ENCODE measurements at places on chromosomes 1 and 21.

DNA sequence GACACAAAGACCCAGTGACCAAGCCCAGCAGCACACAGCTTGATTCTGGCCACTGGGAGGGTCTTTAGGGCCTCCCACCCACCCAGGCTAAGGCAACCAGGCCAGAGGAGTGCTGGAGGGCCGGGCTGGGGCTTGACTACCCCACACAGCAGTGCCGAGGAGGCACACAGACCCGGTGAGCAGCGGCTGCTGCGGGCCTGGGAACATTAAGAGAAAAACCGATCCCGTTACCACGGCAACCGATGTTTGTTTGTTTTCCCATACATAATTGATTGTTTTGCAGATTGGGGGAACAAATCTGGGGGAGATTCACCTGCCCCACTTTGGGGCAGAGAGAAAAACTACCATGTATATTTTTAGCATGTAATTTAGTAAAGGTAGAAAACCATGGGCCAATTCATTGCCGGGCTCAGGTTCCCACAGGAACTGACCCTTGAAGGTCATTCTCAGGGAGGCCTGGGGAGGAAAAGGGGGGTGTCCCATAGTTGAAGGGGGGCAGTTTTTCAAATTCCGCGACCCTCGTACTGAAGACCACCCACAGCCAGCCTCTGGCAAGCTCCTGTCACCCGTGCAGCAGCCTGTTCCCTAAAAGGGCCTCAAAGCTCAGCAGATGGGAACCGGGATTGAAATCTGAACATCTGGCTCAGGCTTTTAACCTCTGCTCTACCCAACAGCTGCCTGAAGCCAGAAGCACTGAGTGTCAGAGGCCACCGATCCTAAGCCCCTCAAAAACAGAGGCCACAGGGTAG lies 35.3 kb downstream of the CHD5 start:
- DNase-seq = no peak

DNA sequence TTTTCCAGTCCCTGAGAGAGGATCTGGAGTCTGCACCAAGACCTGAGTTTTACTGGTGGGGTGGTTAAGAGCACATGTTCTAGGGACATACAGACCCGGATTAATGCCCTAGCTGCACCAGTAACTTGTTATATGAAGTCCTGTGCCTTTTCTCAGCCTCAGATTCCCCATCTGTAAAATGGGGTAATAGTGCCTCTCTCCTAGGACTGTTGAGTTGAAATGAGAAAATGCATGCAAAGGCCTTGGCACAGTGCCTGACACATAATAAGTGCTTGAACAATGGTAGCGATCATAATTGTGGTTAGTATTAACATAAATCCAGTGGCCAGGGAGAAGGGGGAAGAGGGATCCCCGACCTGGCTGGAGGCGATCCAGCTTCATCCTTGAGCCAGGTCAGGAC lies 12.3 kb downstream of the AHDC1 start:
- no peak for DNase-seq

DNA sequence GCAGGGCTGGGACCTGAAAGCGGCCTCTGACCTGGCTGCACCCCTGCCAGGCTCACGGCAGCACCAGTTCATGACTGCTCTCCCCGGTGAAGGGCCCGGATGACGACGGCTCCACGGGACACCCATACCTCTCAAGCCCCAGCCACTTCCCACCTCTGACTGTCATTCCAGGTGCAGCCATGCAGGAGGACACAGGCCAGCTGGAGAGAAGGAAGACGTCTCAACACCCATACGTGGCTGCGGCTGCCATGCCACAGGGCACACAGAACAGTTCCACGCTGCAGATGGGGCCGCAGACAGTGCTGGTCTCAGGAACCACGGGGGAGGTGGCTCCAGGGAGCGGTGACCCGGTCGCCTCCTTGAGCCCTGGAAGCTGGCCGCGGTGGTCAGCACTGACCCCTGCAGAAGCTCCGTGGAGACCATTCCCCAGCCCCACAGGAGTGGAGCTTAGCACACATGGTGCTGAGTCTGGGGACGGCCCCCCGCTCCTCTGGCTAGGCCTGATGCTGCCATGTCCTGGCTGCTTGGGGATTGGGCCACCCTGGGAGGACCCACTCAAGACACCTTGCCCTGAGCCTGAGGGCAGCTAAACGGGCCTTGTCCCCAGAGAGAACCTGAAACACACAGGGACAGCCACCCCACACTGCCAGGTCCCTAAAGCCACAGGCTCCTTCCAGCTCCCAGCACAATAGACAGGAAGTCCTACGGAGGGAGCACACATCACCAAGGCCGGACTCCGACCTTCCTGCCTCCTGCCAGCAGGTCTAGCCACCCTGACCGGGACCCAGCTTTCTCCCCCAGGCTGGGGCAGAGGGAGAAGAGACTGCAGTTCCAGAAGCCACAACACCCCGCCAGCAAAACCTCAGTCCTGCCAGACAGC lies 8.6 kb downstream of the WNT9A start:
- DNase-seq = no peak

- no peak for DNase-seq
Observed at GRCh38 chr21:36813052-36813451, 114.1 kb downstream of the SIM2 start.

DNA sequence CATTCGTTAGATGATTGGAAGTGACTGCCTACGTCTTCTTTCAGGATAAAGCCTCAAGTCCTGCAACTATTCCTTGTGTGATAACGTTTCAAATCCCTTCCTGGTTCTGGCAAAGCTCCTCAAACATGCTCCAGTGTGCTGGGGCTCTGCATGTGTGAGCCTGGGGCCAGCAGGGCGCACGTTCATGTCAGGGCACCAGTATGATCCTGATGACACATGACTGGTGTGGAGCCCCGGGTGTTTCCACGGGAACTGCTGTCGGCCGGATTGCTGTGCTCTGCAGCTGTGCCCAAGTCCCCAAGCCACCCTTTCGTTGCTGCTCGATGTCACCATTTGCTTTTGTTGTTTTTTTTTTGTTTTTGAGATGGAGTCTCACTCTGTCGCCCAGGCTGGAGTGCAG lies 21.3 kb downstream of the KRTAP10-1 start:
- no peak for DNase-seq

DNA sequence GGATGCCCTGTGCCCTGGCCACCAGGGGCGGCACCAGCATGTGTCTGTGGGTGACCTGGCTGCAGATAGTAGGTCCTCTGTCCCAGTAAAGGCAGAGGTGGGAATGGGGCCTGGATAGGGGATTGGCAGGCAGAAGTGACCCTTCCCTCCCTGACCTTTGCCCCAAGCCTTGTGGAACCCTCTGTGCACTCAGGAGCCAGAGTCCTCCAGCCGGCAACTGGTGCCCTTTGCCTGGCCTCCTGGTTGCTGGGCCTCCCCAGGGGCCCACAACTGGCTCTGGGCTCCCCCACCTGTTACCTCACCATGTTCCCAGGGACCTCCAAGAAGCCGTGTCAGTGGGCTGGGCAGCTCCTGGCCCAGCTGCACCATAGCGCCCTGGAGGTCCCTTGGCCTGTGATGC lies 10.0 kb downstream of the PLCH2 start:
- DNase-seq = no peak

GRCh38 chr1:109167001-109167506 lies 46.7 kb upstream of the SARS1 start:
- no peak for DNase-seq

- no peak for DNase-seq
Observed at GRCh38 chr1:229364207-229365065, 21.6 kb upstream of the CCSAP start.

- no peak for DNase-seq
Observed at GRCh38 chr1:156281281-156281680, 1.3 kb downstream of the SMG5 start.

DNA sequence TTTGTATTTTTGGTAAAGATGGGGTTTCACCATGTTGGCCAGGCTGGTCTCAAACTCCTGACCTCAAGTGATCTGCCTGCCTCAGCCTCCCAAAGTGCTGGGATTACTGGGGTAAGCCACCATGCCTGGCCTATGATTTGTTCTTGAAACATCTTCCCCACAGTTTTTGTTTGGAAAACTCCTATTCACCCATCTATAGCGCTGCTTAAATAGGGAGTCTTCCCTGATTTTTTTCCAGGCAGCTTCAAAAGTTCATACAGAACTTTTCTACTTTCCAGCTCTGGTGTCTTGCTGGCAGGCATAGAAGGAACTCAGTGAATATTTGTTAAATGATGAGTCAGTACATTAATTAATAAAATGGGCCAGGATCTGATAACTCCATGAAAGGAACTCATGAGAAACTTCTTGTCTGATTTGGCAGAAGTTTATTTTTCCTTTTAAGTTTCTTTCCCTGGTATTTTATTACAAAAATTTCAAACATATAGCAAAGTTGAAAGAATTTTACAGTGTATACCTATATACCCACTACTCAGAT lies 33.0 kb upstream of the TTC22 start:
- no peak for DNase-seq

GRCh38 chr1:11335417-11336056 lies 62.5 kb downstream of the UBIAD1 start:
- DNase-seq = no peak

DNA sequence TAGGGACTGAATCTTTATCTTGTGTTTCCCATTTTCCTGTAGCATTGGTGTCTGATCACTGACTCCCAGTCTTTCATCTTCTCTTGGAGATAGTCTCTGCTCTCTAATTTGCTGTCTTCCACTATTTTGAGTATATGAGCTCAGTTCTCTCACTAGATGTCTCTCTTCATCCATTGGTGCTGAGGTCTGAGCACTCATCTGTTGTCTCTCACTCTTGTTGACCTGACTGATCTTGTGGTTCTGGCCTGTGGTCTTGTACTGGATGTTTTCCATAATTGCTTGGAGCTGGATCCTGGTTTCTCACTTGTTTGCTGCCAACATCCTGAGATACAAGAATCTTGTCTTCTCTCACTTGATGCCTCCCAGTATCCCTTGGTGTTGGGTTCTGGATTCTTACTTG lies 25.1 kb upstream of the S100A11 start:
- DNase-seq = no peak

DNA sequence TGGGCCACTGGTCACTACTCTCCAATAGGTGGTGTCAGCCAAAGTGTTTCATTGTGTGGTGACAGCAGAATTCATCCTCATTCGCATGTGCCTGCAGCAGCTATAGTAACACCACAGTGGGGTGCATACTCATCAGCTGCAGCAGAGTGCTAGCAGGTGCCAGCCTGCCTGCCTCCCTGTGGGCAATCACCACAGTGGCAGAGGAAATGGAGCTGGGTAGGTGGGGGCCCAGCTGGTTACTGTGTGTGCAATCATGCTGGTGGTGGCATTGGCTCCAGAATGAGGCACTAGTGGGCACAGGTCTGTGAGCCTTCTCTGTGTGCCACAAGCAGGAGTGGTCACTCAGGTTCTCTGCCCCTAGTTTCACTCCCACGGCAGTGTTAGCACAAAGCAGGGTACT lies 579.2 kb downstream of the PTPRC start:
- no peak for DNase-seq

GRCh38 chr1:237482777-237483176 lies 407.9 kb downstream of the ZP4 start:
- DNase-seq = no peak

DNA sequence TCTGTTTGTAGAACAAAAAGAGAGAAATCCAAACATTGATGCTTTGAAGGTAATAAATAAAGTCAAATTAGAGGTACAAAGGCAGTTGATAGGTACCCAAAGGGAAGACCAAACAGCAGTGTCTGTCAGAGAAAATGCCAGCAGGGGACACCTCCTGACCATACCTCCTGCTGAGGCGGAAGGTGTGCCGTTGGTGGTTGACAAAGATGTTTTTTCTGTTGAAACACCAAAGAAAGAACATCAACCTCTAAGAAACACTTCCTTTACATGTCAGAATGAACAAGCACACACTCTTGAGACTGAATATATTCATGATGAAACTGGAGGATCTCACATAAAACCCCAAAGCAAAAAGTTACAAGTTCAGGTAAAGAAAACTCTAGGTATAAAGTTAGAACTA lies 128.3 kb downstream of the MACF1 start:
- DNase-seq = no peak

GRCh38 chr1:204878621-204879234 lies 8.1 kb downstream of the NFASC start:
- no peak for DNase-seq

DNA sequence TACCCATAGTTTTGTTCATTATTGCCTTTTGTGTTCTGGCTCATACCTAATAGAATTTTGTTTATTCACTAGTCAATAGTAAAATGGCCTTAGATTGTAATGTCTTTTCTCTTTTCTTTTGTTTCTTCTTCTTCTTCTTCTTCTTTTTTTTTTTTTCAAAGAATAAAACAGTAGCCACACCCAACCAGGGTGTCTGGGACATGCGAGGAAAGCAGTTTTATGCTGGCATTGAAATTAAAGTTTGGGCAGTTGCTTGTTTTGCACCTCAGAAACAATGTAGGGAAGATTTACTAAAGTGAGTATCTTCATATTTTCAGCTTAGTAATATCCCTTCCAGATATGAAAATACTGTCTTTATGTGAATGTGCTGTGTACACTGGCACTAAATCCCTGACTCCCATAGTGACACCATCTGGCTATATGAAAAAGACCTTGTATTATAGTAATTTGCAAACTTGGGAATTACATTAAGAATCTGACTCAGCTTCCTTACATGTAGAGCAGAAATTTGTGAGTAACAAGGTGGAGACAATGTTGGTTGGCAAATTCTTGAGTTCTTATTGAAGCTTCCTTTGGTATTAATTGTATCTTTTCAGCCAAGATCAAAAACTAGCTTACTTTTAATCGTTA lies 24.6 kb downstream of the AGO4 start:
- no peak for DNase-seq

DNA sequence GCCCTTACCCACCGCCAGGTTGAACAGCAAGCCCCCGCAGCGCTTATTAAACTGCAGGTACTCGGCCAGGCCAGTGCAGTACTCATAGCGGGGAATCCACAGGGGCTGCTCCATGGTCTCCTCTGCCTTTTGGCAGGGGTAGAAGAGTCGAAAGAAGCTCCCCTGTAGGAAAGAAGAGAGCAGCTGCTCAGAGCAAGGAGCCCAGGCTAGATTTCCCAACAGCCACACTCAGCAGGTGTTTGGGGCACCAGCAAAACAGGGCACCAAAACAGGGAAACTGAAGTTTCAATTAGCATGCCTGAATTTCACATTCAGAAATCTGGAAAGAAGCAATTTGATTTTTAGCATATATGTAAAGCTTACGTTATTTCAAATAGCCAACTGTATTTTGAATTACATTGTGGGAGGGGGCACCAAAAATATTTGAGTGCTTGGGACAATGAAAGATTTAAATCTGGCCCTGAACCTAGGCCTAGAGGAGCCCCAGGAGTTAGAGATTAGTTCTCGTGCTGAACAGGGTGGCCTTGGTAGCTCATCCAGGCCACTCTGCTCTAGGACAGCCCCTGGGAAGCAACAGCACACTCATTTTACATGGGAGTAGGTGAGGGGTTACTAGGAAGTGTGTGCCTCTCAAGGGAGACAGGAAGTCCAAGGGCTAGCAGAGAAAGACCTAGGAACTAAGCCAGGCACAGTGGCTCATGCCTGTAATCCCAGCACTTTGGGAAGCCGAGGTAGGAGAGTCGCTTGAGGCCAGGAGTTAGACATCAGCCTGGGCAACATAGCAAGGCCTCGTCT lies 8.2 kb downstream of the PAFAH2 start:
- DNase-seq = peak; percentile 26

DNA sequence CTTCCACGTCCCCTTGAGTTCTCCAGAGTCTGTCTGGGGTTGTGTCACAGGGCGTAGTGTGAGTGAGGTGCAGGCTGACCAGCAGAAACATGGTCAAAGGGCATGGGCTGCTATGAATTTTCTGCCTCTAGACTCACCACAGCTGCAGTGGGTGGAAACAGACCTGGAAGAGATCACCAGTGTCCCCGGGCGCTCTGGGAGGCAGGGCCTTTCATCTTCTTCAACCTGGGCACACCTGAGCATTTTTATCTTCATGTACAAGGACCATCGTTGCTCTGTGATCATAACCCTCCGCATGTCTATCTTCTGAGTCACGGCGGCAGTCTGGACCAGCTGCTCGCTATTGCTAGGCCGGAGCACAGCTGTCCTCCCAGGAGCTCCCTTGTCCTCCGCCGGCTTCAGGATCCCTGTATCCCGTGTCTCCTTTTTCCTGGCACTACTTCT lies 29.6 kb downstream of the DEGS1 start:
- DNase-seq = peak; percentile 68
